ENCODE measurements at places on chromosomes 11 and 22.

- DNase-seq, result no peak
These were observed 72.3 kb downstream of the PRMT3 start for GRCh38 chr11:20459865-20460264.

- DNase-seq, result no peak
These were observed 6.9 kb upstream of the B3GNT6 start for GRCh38 chr11:77027275-77027674.

GRCh38 chr11:34586488-34587281, 34.2 kb upstream of the EHF start:
- DNase-seq, result no peak

DNA sequence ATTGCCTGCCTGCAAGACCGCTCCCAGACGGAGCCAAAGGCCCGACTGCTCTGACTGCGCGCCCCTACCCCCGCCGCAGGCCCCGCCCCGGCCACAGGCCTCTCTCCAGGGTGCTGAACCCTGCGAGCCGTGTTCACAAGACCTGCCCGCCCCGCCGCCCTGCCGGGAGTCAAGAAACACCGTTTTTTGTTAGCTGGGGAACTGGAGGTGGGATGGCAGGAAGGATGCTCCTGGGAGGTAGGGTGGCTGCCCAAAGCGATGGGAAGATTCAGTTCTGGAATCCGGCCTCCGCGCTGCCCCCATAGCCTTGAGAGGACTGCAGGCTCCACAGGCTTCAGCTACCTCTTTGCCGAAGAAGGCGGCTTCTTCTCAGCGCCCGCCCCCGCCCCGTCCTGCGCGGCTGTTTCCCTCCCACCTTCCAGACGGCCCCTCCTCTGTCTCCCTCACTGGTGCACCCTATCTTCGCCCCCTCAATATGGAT, 2.7 kb upstream of the PDE2A start:
- DNase-seq, result no peak

GRCh38 chr11:75474240-75474639, 41.2 kb upstream of the KLHL35 start:
- DNase-seq, result no peak

GRCh38 chr22:29310065-29310862, 3.8 kb downstream of the GAS2L1 start:
- DNase-seq, result no peak

DNA sequence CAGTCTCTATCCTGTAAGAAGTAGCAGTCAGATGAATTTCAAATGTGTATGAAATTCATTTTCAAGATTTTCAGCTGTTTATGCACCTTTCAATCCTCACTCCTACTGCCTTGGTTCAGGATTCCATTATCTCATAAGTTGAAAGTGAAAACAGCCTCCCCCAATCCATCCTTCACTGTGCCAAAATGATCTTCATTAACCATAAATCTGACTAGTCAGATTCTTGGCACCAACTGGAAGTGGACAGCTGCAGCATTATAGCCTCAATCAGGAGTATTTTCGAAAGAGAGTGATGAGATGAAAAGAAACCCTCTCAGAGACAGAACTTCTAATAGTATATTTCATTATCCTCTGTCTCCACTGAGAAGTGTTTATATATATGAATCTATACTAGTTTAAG, 365.3 kb upstream of the PDGFD start:
- DNase-seq, result no peak

- DNase-seq, result no peak
These were observed 11.2 kb upstream of the IGLL1 start for GRCh38 chr22:23591201-23591791.

DNA sequence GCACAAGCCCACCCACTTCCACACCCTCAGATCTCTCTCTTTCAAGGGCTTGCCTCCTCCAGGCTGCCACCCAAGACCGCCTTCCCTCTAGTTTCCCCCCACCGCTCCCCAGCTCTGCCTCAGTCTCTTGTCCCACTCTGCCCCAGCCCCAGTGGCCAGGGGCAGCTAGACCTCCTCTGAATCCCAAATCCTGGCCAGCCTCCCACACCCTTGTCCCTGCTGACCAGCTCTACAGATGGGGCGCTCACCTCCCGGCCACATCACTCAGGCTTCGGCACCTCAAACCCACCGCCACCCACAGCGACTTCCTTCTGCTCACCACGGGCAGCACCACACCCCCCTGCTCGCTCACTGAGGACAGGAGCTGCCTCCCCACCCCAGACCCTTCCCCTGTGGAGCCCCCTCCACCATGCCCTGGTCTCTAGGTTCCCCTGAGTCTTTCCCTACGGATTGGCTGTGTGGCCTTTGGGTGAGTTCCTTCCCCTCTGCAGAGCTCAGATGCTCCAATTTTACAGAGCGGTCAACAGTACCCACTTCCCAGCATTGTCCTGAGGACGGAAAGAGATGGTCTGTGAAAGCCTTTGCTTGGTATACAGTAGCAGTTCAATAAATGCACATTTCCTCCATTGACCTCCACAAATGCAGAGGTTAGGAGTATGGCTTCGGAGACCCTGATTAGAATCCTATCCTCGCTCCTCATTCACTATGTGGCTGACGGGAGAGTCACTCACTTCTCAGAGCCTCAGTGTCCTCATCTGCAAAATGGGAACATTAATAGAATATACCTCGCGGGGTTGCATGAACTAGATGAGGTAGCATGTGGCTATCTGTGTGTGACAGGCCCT, 11.5 kb upstream of the SPI1 start:
- no peak for DNase-seq

DNA sequence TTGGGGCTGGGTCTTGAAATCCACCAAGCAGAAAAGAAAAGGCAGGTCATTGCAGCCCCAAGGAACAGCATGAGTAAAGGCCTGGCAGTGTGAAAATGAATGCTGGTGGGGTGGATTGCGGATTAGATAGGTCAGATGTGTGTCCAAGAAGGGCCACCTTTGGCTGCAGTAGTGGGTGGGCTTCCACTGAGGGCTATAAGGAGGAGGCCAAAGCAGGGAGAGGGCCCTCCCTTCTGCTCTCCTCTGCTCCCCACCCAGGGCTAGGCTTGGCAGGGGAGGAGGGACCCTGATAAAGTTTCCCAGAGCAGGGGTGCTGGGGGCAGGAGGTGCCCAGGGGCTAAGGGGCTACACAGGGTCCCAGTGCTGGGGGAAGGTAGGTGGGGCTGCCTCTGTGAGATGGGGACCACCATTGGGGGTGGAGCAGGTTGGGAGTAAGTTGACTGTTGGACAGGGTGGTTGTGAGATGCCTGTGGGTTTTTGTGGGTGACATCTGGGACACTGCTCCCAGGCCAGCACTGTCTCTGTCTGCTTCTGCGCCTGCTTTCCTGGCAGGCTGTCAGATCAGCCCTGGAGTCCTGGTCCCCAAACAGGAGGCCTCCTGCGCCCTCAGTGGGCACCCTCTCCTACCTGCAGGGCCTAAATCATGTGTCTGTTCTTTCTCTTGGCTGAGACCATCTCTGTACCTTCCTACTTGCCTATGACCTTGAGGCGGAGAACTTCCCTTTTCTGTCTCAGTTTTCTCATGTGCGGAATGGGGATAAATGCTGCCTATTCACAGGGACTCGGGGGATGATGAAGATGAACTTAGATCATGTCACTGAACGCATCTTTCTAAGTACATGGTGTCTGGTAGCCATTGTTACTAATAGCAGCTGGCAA, 1.9 kb downstream of the CAPN5 start:
- DNase-seq, result no peak

DNA sequence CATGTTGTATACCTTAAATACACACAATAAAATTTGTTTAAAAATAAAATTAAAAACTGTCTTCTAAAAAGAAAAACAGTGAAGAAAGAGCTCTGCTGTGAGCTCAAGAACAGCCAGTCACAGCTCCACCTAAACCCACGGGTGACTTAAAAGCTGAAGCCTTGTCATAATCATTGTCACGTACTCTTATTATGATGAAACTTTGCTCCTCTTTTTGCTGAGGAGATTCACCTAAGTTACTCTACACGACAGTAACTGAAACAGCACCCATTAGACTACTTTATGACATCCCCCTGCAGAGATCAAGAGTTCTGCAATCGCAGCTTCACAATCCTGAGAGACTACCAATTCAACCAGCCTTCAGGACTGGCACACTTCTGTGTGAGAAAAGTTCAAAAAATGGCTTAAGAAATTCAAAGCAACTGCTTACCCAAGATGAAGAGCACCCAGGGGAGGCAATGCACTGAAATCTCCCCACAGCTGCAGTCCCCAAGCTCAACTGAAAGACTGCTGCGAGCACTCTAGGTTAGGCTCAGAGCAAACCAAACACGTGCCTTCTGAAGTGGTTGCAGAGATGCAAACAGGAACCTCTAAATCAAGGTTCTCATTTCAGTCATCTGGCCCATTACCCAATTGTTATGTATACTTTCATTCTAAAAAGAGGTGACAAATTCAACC, at the start of gene JAML:
Gene JAML (minus strand): TSS at position 501 of the 678 bp plus-strand sequence. CDS start 10,145 bp downstream, outside the sequence.
- no peak for DNase-seq

GRCh38 chr22:23383491-23384361, 196.4 kb downstream of the IGLL1 start:
- DNase-seq, result no peak

DNA sequence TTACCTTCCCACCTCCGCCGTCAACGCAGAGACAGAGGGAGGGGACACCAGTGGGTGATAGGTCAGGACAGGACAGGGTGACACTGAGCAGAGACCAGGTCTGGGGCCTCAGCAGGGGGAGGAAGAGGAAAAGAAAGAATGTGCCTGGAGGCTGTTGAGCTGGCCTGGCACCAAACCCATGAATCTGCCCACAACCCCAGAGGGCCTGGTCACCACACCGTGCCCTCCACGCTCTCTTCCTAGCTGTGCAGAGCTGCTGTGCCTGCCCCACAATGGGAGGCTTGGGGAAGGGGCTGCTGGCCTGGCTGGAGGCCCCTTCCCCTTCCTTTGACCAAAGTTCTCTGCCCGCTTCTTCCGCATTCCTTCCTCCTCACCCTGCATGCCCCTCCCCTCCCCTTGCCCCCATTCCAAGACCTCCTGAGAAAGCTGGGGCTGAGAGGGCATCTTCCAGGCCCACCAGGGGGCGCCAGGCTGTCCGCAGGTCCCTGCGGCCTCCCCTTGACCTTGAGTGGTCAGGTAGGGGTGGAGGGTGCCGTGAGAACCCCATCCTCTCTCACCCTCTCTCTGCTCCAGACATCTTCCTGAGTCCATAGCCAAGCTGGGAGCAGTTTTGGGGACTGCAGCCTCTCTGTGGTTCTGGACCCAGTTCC, 11.0 kb upstream of the CACNA1I start:
- DNase-seq, result peak; percentile 45

GRCh38 chr22:19350476-19350859, 58.9 kb upstream of the CLTCL1 start:
- no peak for DNase-seq

DNA sequence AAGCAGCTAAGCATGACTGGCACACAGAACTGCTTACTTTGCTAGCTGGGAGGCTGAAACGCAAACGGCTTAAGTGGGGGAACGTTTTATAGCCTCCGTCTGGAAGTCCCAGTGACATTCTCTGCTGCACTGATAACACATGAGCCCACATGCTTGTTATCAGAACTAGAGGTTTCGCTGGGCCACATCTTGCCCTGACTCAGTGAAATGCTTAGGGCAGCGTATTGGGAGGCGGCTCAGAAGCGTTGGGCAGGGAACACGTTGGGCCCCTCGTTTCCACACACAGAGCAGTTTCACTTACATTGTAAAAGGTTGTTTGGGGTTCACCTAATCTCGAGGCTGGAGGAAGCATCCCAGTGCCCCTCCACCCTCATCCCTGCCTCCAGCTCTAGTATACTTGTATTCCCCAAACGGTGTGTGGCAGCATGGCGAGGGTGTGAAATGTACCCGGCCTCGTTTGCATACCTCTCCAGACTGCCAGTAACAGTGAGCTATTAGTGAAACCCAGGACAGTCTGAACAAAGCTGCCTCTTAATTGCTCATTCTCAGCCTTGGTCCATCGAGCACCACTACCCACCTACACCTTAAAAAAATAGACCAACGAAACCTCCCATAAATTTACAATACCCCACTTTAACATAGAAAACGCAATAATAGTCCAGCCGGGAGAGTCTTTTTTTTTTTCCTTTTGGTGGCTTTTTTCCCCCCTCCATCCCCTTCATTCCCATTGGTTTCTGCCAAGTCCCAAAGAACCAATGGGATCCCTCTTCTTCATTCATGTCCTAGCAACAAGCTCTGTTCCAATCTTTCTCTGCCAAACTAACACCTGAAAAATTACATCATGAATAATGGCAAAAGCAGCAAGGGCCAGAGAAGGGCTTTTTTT, 218.8 kb upstream of the SORL1-AS1 start:
- peak; percentile 79 for DNase-seq

DNA sequence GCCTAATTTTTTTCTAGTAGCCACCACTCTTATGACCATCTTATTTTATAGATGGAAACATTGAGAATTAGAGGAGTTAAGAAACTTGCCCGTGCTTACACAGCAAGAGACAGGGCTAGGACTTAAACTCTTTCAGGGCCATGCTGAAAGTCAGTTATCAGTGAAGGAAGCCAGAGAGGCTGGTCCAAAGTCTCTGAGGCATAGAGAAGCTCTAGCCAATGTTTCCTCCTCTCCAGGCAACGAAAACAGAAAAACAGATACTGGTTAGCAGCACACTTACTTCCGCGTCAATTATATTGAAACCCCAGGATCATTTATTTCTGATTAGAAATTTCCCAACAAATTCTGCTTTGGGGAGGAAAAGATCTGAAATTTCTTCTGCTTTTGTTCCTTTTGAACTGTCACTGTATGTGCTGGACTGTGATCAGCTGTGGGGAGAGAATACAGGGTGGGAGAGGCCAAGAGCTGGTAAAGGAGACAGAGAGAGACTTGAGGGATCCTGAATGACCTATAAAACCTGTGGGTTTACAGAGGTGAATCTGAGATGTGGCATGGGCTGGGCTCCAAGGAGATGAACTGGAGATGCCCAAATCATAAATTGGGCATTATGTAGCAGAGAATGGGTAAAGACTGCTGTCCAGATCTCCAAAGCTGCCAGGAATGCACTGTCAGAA, 37.5 kb upstream of the CAPRIN1 start:
- DNase-seq, result no peak

DNA sequence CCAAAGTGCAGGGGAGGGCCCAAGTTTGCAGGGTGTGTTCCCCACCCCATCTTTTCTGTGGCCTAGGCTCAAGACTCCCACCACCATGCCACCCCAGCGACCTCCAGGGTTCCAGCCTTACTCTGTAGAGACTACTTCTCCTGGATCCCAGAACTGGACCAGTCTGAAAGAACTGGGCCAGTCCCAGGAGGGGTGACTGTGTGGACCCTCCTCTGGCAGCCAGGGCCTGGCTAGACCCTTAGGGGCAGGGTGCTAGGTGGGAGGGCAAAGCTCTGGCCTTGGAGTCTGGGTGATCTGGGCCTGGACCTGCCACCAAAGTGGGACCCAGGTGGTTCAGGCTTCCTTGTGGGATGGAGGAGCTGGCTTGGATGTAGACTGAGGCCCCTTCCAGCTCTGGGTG, 41.8 kb upstream of the ACCSL start:
- DNase-seq, result no peak

GRCh38 chr11:31619980-31620379, 110.4 kb downstream of the ELP4 start:
- no peak for DNase-seq

GRCh38 chr11:75560644-75561043, 1.4 kb upstream of the SERPINH1 start:
- DNase-seq, result no peak
